ENCODE measurements at places on chromosomes 6 and 20.

- no peak for DNase-seq
Observed at GRCh38 chr6:97401533-97401932, 118.5 kb upstream of the MMS22L start.

DNA sequence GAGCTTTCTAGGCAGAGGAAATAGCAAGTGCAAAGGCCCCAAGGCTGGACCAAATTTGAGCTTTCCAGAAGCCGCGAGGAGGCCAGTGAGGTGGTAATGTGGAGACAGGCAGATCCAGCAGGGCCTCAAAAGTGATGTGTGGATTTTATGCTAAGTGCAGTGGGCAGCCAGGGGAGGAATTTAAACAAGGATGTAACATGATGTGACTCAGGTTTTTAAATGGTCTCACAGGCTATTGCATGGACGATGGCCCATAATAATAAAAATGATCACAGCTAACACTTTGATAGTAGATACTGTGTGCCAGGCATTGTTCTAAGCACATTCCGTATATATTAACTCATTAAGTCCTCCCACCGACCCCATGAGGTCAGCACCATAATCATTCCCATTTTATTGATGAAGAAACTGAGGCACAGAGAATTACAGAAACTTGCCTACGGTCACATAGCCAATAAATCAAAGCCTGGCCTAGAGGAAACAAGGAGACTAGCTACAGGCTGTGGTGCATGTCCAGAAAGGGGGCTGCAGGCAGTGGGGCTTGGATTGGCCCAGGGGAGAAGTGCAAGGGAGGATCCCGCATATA, 18.0 kb upstream of the PREX1 start:
- DNase-seq: no peak

DNA sequence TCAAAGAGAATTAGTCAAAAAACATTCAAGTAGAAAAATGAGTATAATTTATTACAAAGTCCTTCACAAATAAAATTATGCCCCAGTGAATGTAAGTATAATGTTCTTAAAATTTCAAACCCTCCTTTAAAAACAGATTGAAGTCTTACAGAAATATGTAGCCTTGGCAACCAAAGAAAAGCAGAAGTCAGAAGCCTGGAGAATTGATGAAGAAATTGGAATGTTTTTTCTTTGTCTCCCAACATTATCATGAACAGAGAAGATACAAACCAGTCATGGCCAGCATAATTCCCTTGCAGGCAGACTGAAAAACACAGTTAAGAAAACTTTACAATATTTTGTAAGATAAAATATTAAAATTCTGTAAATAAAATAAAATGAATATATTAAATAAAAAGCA, 221.9 kb downstream of the TBC1D32 start:
- DNase-seq: no peak

- no peak for DNase-seq
Observed at GRCh38 chr20:57770852-57771720, 61.3 kb upstream of the PMEPA1 start.

GRCh38 chr20:46562373-46563169, 12.1 kb upstream of the OCSTAMP start:
- DNase-seq: peak; percentile 79
